ENCODE measurements at places on chromosomes 6 and 20.

- DNase-seq: no peak
Measured at GRCh38 chr20:2340136-2340535, 40.6 kb upstream of the TGM6 start.

GRCh38 chr6:112296122-112296521, 41.8 kb upstream of the LAMA4 start:
- peak; percentile 23 for DNase-seq

DNA sequence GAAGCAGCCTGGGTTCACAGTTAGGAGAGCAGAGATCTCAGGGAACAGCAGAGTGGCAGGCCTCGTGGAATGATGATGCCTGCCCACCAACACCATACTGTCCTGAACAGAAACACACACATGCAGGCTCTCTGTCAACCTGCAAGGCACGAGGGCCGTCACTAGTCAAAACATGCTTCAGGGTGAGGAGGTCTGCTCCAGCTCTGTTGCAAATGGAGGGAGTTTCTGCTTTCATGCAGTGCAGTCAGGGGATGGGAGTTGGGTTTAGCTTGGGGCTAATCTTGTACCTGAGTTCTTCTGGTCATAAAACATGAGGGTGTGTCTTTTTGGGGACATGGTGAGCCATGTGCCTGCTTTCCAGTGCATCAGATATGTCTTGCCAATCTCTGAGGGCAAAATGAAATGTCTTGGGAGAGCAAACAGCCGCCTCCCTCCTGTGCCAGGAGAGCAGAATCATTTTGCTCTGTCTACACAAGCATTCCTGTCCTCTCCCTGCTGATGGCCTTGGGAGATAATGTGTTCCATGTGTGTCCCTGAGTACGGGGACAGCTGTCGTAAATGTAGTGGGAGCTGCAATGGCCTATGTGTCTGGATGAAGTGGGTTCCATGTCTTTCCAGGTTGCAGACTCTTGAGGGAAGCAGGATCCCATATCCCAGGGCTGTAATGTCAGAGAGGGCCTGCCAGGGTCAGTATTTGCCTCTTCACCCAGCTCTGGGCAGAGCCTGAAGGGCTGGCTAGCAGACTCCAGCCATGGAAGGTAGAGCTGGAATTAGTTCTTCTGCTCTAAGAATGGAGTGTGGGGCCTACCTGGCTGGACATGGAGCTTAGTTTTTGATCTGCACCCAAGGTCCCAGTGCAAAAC, 40.6 kb downstream of the MAFB start:
- no peak for DNase-seq

DNA sequence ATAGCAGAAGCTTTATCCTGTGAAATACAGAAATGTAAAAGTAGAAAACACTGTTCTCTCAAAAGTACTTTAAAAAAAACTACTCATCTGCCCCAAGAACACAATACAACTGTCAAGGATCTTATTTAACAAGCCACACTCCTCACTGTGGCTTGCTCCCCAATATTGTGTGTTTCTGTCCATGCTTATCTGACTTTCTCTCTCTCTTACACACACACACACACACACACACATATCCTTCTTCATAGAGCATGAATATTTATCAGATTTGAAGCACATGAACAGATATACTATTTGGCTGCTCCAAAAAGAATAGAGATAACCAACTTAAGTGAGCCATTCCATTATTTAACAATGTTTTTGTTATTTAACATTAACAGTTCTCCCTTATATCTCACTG, 3.6 kb upstream of the PHIP start:
- no peak for DNase-seq

DNA sequence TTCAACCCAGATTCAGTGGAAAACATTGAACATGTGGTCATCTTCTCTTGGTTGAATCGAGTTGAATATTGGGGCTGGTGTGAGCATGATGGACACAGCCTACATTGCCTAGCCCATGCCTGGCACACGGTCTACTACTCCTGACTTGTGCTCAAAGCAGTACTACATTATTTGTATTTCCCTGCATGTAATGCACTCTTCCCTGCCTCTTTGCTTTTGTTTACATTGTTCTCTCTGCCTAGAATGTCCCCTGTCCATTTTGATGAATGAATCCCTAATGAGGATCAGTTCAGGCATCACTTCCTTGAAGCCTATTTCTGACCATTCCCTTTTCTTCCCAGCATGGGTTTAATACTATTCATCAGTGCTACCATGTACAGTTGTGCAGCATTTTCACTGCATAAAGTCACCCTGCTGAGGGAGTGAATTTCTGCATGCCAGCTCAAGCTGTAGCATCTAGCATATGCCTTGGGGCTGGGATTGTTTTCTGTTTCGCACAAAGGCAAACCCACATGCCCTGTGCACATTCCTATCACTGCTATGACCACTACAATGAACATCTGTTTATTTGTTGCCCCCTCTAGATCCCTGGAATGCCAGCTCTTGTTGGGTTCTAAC, 75.3 kb upstream of the CCN6 start:
- no peak for DNase-seq

DNA sequence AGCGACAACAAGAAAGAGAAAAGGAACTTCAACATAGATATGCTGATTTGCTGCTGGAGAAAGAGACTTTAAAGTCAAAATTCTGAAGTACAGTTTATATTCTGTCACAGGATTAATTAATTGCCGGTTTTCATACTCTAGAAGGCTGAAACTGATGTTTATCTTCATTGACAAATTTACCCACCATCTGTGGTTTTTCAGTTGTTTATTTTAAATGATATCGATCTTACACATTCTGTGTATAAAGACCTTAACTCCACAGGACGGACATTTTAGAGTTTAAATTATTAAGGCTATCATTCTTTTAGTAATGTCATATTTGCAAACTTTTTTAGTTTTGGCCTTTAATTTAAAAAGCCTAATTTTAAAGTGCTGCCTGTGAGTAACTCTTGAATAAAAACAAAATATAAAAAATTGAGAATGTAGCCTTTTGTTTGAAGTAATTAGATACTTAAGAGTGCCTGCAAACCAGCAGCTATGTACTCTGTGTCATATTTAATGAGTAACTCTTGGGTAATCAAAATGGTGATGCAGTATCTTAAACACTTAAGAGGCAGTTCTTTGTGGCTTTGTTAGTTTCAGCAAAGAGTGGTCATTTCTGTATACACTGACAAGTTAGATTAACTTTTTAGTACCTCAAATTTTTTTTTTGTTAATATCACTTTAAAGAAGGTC, 59.3 kb downstream of the CDC5L start:
- DNase-seq: no peak

All from activated naive CD4-positive, alpha-beta T cell treated with anti-CD3 and anti-CD28 coated beads for 36 hours (primary cell).